Activated T-helper 1 cell treated with anti-CD3 and anti-CD28 coated beads, Interleukin-12 subunit alpha, Interleukin-12 subunit beta, Interleukin-2, Interleukin-4 antibody, amounts not matched to agents 30 ng/mL and 10 ng/mL and 1 ng/mL, durations not matched to agents 14 hours and 24 hours and 36 hours (primary cell): ENCODE measurements at places on chromosomes 2 and 18.

GRCh38 chr2:224865016-224865415 is 148.9 kb upstream of the CCDC195 start:
- DNase-seq: no peak

- no peak for DNase-seq
These were observed 32.3 kb downstream of the ADI1 start for GRCh38 chr2:3487028-3487425.

DNA sequence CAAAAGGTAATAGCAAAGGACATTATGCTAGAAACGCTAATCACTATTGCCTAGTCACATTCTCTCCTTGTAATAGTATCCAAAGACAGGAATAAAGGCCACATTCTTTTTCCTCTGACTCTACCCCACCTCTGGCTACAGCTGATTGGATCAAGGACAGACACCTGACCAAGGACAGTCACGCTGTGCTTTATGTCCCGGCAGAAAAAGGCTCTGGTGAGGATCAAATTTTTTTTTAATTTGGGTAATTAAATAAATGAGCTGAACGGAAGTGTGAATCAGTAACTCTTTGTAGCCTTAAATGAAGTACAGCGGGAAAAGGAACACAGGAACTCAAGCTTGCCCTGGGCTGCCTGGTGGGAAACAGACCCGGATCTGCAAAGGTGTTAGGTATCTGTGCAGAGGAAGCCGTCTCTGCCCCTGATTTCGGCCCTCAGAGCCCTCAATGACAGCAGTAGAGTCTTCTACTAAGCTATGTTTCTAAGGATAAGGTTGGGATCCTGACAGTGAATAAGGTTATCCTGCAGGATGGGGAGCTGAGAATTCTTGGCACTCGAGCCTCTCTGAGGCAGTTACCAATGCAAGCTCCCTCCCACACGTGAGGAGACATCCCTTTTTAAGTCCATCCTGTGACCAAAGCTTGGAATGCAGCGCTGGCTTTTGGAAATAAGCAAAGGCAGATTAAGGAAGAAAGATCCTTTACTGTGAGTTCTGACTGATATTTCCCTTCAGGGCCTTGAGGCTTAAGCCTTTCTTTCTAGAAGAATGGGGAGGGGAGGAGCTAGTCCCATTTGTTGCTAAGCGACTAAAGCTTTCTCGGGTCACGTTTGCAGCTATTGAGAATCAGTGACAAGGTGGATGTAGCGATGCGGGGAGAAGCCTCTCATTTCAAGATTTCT is 37.8 kb upstream of the IKZF2 start:
- no peak for DNase-seq

GRCh38 chr2:40230707-40231432 is 221.0 kb downstream of the SLC8A1 start:
- DNase-seq: no peak

DNA sequence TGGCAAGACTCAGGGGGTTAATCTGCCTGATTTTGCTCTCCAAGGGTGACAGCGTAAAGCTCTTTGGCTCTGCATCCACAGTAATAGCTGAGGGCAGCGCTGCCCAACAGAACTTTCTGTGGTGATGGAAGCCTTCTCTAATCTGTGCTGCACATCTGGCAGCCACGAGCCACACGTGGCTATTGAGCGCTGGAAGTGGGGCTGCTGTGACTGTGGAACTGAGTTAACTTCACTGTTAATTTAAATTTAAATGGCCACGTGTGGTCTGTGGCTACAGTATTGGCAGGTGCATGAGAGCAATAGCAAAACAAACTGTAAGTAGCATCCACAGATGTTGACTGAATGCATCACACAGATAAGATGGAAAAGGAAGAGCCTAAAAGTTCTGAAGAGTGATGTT is 47.3 kb upstream of the TMEM200C start:
- no peak for DNase-seq

- no peak for DNase-seq
These were observed 295.9 kb upstream of the LINC00305 start for GRCh38 chr18:64444819-64445218.

DNA sequence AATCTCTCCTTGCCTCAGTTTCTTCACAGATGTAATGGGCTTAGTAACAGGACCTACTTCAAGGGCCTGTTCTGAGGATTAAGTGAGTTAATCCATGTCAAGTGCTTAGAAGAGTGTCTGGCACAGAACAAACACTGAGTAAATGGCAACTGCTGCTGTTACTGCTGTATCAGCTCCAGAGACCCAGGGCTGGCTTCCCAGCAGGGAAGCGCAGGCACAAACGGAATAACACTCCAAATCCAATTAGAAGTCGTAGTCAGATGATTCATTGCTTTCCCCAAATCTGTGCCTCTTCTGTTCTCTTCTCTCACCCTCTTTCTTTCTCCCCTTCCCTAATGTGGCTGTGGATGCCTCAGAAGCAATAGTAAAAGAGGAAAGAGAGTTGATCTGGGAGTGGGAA is 101.1 kb upstream of the FZD7 start:
- DNase-seq: no peak

DNA sequence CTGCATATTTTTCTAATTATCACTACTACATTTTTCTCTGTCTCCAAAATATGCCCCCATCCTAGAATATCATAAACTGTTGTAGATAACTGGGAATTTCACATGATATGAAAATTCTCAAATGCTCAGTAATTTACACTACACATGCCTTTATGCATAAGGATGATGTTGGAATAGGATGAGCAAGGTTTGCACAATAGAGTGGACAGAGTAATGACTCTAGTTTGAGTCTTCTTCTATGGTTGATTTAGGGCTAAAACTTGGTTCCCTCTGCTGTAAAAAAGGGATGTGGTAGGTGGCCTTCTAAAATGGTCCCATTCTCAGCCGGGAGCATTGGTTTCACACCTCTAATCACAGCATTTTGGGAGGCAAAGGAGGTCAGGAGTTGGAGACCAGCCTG is 129.9 kb downstream of the BCL11A start:
- DNase-seq: no peak

DNA sequence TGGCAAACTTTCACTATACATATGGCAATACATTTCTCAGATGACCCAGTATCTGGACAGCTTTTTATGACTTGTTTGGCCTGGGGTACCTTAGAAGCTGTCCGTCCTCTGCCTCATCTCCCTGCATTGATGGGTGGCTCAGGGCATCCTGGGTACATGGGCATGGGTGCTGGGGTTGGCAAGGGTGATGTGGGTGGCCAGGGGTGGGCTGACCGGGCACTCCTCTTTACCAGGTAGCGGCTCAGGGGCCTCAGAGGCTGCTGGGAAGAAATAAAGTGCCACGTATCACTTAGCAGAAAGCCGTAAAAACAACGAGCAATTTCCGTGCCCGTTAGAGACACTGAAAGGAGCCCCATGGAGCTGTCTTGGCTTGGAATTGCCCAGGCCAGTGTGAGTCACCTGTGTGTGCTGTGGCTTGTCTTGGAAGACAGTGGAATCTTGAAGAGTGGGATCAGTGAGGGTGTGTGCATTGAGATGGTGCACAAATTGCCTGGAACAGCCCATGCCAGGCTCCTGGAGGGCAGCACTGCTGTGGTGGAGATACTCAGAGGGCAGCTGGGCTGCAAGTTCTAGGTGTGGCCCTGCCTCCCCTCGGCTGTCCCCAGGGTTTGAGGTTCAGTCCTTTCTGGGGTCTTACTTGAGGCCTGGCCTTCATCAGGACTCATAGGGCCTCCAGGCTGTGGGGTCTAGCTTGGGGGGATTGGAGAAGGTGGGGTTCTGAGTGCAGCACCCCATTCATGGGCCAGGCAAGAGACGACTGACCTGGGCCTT is 88.8 kb downstream of the FHOD3 start:
- no peak for DNase-seq

DNA sequence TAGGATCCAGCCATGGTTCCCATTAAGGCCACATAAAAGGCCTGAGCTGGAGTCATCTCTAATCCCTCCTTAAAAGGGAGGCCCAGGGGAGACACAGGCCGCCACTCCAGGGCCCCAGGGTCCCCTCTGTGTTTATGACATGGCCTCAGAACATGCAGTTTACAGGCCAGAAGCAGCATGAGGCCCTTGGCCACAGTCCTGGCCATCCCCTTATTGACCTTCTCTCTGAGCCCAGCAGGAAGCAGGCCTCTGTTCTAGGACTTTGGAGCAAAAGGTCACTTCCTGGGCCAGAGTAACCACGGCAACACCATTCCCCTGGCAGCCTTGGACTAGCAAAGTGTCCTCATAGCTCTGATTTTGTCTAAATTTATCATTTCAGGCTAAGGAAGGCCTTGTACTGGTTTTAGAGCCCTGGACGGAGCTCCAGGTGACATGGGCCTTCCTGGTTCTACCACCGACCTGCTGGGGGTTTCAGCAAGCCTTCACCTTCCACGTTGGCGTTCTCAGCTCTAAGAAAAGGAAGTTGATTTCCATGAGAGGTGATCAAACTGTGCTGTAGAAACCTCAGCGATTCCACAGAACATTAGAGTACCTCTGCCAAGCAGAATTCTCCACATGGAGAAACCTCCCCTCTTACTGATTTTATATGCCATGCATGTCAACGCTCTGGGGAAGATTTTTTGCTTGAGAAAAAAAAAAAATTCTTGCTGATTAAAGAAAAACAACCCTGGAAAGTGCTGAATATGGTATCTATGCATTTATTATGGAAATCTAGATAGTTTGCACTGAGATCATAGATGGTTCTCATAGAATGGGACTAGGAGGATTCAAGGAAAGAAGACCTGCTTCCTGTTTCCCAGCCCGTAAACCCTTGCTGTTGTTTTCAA is 53.7 kb downstream of the HS1BP3 start:
- no peak for DNase-seq

DNA sequence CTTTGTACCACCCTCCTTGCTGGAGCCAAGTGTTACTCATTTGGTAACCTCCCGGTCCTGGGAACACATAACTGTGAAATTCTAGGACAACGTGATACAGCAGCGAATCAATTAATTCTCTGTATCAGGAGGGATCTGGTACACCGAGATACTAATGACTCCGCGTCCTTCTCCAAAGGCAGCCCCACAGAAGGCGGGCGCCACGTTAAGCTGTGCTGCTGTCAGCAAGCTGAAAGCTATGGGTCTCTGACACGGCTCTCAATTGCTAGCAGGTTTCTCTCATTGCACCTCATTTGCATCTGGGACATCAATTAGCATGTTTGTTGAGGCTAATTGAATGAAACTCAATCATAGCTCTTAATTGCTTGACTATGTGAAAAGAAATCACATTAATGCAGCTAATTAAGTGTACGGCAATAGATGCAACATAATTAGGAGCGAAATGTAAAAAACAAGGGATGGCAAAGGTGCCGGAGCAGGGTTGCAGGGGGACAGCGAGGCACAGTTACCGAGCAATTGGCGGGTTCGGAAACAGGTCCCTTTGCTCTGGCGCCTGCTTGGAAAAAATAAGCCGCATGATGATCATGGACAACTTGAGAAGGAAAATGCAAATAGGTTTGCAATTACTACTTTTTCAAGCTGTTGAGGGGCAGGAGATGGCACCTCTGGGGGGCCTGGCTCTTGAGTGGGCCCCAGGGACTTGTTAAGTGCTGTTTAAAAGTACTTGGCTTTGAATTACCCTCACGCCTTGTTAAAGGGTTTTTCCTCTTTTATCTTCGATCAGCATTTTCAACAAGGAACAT is 264.2 kb downstream of the GBX2 start:
- no peak for DNase-seq

GRCh38 chr18:74563999-74564398 is 29.7 kb downstream of the CNDP1 start:
- DNase-seq: no peak

DNA sequence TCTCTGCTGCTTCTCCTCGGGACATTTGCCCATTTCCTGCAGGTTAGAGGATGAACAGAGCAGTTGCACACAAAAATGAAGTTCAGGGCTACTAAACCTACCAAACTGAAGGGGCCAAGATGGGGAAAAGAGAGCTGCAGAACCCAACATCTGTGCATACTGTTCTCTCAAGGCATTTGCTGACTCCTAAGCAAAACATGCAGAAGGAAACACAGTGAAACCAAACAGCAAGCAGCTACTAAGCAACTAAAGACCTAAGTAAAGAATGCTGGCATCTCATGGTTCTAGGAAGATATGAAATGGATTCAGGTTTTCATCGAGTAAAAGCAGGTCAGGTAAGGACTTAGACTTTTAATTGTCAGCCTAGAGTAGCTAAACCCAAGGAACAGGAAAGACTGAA is 111.9 kb upstream of the SYT4 start:
- DNase-seq: no peak

DNA sequence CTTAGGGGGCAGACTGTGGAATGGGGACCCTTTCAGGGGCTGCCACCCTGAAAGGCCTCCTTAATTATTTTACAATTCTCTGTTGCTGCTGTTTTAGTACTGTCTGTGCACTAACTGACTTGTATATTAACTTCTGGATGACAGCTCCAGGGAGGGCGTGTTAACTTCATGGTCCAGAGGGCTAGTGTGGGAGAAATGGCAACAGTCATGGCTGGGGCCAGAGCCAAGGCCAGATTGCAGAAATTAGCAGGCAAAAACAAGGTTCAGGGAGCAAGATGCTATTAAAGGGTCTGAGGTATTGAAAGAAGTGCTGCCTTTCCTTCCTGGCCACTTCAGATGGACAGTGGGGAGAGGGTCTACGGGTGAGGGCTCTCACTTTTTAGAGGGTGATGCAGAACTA is 9.1 kb downstream of the WIPF1 start:
- DNase-seq: no peak

- no peak for DNase-seq
These were observed 89.7 kb downstream of the POLE4 start for GRCh38 chr2:75047992-75048625.

DNA sequence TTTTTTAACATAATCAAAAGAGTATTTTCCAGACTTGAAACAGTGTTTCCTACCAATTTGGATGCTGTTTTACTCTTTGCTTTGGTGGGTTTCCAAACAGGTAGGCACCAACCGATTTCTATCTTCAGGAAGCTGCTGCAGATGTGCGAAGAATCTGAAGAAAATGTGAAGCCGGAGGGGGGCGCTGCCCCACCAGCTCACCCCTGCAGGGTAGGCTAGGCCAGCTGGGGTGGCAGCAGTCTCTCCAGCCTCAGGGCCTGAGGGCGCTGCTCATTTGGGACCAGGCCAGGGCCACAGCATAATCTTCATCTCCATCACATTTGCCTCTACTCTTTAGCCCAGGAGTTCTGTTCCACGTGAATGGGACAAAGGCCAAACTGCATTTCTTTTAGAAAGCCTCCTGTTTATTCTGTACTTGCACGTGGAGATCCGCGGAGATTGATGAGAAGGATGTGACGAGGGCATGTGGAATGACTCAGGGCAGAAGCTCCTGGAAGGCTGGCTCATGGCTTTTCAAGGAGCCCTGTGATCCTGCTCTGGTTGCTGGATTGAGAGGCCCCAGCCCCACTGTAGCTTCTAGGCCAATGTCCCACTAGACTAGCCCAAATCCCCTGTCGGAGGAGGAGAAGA is 84.2 kb upstream of the FAM136A start:
- DNase-seq: no peak

DNA sequence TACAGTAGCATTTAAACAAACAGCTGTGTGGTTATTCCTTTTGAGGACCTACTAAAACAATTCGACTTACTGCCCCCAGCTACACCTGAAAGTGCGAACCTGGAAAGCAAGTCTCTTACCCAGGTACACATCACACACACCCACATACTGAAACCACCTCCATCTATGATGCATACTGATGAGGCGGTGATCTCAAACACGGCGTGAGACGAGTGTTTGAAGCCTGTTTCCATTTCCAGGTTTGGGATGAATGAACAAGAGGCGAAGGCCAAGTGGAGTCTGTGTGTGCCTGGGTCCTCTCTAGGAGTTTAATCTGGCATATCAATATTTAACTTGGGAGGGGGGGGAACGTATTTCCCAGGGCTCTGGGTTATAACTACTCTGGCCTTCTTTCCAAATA is 1.6 kb downstream of the TMEM185B start:
- no peak for DNase-seq
